ENCODE measurements at places on chromosomes 4 and X.

- DNase-seq: no peak
Observed at GRCh38 chr4:647481-647880, 22.1 kb downstream of the PDE6B start.

GRCh38 chr4:8210616-8211015, 11.5 kb downstream of the SH3TC1 start:
- DNase-seq: no peak

GRCh38 chr4:101784957-101785356, 5.6 kb upstream of the BANK1 start:
- DNase-seq: no peak

GRCh38 chr4:31613946-31614623, 893.9 kb downstream of the PCDH7 start:
- DNase-seq: peak; percentile 12

GRCh38 chr4:62194342-62194741, 994.2 kb downstream of the ADGRL3 start:
- DNase-seq: no peak

DNA sequence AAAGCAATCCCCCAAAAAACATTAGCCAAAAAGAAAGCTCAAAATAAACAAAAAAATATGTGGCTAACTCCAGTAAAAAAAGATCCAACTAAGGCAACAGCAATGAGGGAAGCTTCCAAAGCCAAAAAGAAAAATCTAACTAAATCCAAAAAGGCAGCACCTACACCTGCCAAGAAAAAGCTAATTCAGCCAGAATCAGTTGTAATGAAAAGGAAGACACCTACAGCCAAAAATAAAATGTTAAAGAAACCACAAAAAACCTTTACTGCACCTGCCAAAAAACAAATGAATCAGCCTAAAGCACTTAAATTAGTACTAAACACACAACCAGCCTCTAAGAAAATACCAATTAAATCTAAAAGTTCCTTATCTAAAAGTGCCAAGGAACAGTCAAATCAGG, 37.2 kb upstream of the CABS1 start:
- DNase-seq: no peak

DNA sequence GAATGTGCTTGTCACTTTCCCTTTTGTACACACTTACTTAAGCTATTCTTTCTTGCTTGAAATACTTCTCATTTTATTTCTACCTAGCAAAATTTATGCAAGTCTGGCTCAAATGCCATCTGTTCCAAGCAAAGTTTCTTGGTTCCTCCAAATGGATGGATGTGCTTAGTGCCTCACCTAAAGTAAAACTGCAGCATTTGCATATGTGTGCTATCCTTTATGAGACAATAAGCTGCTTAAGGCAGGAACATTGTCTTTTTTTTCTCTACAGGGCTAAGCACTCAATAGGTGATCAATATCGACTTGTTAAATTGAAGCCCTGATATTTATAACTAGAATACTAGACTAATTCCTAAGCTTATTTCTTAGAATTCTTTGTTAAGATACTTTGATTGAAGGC, 136.8 kb downstream of the CYLC1 start:
- DNase-seq: no peak

GRCh38 chr4:184171011-184171410, 46.7 kb downstream of the ENPP6 start:
- no peak for DNase-seq

GRCh38 chrX:31353095-31353494, 281.3 kb upstream of the FTHL17 start:
- DNase-seq: peak; percentile 3

DNA sequence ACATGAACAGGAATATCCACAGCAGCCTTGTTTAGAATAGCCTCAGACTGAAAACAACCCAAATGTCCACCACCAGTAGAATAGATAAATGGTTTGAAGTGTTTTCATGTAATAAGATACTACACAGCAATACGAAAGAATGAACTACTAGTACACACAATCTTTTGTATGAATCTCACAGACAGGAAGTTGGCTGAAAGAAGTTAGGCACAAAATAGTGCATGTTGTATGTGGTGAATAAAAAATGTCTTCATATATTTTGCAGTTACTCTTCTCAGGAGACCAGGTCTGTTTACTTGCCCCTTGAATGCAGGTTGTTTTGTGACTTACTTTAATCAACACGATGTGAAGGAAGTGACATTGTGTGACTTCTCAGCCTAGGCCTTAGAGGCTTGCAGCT, 75.9 kb upstream of the LEF1 start:
- no peak for DNase-seq

- no peak for DNase-seq
Observed at GRCh38 chr4:140014284-140014683, 139.7 kb downstream of the MAML3 start.

GRCh38 chrX:103919270-103919637, 43.2 kb upstream of the TMSB15B start:
- peak; percentile 27 for DNase-seq

- DNase-seq: no peak
Observed at GRCh38 chr4:3079694-3080123, 5.2 kb downstream of the HTT start.

GRCh38 chr4:54439831-54440243, 210.7 kb downstream of the PDGFRA start:
- DNase-seq: peak; percentile 17

- DNase-seq: no peak
Observed at GRCh38 chrX:71623714-71624113, 5.4 kb upstream of the CXCR3 start.

GRCh38 chr4:141133146-141133998, at the start of gene RNF150:
Gene RNF150, minus strand, starts transcription at chr4:141133469.
- DNase-seq: peak; percentile 26

DNA sequence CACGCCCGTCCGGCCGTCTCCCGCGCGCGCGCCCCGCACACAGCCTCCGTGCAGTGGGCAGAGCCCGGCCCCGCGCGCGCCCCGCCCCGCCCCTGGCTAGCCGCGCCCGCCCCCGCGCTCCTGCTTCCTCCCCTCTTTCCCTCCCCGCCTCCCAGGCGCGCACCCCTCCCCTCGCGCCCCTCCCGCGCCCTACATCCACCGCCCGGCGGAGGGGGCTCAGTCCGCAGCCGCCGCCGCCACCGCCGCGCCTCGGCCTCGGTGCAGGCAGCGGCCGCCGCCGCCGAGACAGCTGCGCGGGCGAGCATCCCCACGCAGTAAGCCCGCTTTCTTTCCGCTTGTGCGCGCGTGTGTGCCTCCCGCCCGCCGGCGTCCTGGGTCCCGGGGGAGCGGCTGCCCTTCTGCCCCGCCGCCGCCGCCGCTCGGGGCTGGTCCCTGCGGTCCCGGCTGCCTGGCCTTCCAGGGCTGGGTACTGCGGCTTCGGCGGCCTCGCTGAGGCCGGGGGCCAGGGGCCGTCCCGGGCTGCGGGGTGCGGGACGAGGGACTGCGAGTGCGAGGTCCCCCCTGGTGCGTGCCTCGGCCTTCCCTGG, at the start of gene FHL1:
TSS of gene FHL1 (plus strand) at position 219 of the 587 bp plus-strand sequence.
- peak; percentile 22 for DNase-seq

DNA sequence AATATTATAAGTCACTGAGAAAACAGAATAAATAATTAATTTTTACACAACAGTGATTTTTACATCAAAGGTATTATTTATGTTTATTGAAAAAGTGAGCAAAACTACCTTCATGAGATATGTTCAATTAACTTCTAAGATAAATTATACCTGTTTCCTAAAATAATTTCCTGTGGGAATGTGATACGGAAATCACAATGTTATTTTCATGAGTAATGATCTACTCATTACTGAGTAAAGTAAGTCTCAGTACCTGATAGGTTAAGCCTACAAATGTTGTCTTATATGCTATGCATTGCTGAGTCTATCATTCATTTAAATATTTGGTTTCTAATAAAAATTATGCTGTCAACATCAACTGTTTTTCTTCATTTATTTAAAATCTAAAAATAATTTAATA, 324.0 kb downstream of the STPG2 start:
- no peak for DNase-seq

DNA sequence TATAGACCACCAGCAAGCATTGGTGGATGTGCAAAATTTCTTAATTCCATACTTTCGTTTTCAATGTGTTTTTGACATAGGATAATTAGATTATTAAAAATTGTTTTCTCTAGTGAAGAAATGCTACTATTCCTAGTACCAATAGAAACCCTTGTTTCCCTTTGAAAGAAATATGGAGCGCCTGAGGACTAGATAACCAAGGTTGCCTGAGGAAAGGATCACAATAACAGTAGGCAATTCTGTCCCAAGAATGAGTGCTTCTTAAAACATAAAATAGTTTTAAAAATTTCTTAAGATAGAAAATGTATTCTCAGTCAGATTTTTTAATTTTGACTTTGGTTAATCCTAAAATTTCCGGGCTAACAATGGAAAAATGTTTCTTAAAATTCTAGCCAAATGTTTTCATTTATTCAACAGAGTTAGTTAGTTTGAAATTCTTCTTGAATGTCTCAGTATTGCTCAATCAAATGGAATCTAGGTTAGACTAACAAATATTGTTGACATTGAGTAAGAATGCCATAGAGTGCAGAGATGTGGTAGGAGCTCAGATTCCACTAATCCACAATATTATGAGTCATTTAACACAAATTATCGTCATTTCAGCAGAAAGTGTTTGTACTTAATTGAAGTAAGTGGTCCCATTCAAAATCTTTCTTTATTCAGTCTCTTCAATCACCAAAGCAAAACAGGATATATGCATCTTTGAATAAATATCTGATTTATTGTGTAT, 666.0 kb downstream of the GRID2 start:
- peak; percentile 3 for DNase-seq

- DNase-seq: no peak
Observed at GRCh38 chr4:77028246-77028645, 47.5 kb downstream of the CCNI start.

- no peak for DNase-seq
Observed at GRCh38 chrX:101260435-101260834, 30.7 kb downstream of the TAF7L start.

- no peak for DNase-seq
Observed at GRCh38 chr4:112966701-112967488, 82.6 kb upstream of the ANK2 start.

- no peak for DNase-seq
Observed at GRCh38 chr4:71095545-71095944, 102.1 kb downstream of the DCK start.

GRCh38 chrX:78024349-78025059, 55.1 kb upstream of the PGAM4 start:
- peak; percentile 24 for DNase-seq

DNA sequence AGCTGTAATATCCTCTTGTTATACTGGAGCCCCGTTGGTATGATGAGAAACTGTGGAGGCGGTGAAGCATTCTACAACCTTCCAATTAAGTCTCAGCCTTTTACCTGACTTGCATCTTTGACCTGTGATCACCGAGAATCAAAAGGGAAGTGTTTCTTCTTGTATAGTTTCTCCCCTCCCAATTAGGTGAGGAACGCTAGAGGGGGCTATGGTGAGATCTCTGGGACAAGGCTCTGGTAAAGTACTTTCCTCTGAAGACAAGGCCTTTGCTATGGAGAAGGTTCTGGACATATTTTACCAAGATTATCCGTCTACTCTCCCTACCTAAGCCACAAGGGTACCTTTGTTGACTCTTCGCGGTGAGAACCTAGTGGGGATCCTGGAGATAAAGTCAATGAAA, 111.3 kb downstream of the CBLL2 start:
- no peak for DNase-seq

DNA sequence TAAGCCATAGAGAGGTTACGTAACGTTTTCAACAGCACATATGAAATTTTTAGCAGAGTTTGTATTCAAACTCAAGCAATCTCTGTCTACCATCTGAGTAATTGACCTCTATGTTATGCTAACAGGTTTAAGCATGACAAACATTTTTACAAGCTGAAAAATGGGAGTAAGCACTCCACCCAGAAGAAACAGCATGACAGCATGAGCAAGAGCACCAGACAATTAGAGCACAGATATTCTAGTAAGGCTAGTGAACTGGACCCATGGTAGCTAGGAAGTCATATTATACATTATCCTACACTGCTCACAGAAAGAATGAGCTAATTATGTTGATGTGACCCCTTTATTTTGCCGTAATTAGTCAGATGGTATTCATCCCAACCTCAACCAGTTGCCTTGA, 200.5 kb downstream of the PABPC4L start:
- no peak for DNase-seq

DNA sequence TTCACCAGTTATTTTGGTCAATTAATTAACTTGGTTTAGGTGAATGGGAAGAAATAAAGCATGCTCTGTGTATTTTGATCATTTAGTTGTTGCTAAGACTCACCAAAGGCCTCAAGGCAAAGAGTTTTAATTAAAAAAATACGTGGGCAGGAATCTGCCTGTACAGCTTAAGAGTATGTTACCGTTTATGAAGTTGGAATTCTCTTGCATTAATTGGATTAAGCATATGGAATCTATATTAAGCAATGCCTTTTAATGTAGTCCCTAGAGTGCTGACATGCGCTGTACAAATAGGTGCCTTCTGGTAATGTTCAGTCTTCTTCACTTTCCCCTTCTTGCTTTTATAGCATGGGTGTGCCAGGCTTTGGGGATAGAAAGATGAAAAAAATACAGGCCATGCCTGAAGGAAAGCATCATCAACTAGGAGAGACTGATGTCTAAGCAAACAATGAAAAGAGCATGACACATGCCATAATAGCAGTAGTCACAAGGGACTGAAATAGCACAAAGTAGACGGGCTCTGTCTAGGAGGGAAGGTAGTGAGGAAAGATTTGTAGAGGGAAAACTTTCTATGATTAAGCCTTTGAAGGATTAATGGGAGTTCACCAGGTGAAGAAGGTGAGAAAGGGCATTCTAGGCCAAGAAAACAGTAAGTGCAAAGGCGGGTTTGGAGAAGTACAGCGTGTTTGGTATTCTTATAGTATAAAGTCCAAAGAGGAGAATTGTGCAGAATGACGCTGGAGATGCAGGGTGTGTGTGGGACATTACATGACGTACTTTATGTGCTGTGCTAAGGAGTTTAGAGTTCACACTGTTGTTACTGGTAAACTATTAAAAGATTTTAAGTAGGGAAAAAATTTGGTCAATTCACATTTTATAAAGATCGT, 226.1 kb upstream of the ANXA3 start:
- DNase-seq: no peak

- no peak for DNase-seq
Observed at GRCh38 chr4:183300070-183300469, 20.0 kb downstream of the CLDN22 start.

DNA sequence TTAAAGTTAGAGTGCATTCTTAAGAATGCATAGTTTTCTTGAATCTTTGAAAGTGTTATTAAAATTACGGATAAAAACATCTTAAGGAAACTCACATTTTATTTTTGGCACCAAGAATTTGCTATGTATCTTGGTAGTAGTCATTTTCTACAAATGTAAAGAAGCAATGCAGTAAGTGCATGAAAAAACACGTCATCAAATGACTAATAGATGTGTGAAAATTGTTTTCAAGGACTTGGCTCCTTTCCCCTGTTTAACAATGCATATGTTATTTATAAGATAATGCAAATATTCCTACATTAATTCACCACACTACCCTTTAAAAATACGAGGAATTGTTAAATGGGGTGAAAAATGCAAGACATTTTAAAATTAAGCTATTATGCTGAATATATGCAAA, 461.2 kb upstream of the PCDH7 start:
- DNase-seq: no peak
